Ascending aorta (tissue), 2 donors: ENCODE measurements at places on chromosomes 5 and 9. TPM values are rescaled to one million over a fixed set of nuclear protein-coding genes. Genes with fewer than 3 reads are reported as not detected.

NAA35 gene
- total RNA-seq: 3.3 TPM

GRCh38 chr5:78514427-78515330, 133.9 kb downstream of the LHFPL2 start:
- H3K4me1 ChIP-seq: peaks cover 15% of the 10 kb centered on the region
- no peak overlapping the region for H3K27ac ChIP-seq

GRCh38 chr5:61407706-61408270, 75.7 kb downstream of the ZSWIM6 start:
- no peak overlapping the region for H3K27ac ChIP-seq
- peak overlapping the region; percentile 17 for H3K4me3 ChIP-seq
- peaks cover 6% of the 10 kb centered on the region for H3K4me1 ChIP-seq
- H3K36me3 ChIP-seq: no peaks in the 10 kb centered on the region
- no peak for DNase-seq

RNF183 gene
- not detected for total RNA-seq

DMRT2 gene
- 7.2 TPM for total RNA-seq

- H3K27me3 ChIP-seq: no peaks in the 10 kb centered on the region
- H3K36me3 ChIP-seq: no peaks in the 10 kb centered on the region
- H3K27ac ChIP-seq: no peak overlapping the region
- no peaks in the 10 kb centered on the region for H3K4me1 ChIP-seq
- no peak for DNase-seq
- H3K4me3 ChIP-seq: no peak overlapping the region
These were observed 30.5 kb upstream of the DAB2IP start for GRCh38 chr9:121620777-121621449.

IFT74 gene
- total RNA-seq: 5.2 TPM

FBN2 gene
- 0.11 TPM for total RNA-seq

- H3K36me3 ChIP-seq: no peaks in the 10 kb centered on the region
- H3K27me3 ChIP-seq: no peaks in the 10 kb centered on the region
- DNase-seq: no peak
- H3K4me3 ChIP-seq: no peak overlapping the region
These were observed 320.3 kb downstream of the DMAC1 start for GRCh38 chr9:7479300-7479699.

DNA sequence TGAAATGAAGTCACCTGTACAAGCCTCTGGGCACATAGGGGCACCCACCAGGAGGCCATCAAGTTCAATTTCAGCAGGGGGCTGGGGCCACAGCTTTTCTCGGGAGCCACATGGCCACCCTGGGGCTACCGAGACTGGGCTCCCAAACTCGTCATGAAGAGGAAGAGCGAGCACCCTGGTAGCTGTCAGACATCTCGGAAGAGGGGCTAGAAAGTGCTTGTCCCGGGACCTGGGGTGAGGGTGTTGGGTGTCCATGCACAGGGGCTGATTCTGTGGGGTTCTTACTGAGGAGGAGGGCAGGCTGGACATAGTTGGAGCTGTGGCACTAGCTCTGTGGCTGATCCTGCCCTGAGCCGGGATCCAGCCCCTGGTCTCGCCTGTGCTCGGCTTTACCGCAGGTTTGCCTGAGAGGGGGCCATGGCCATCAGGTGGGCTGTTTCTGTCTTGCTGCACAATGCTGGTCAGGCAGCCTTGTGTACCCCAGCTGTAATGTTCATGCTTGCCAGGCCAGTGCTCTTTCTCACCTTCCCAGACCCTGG, 70.3 kb downstream of the PHF2 start:
- no peaks in the 10 kb centered on the region for H3K4me1 ChIP-seq
- H3K27ac ChIP-seq: no peak overlapping the region
- no peaks in the 10 kb centered on the region for H3K27me3 ChIP-seq
- H3K4me3 ChIP-seq: no peak overlapping the region
- peaks cover 60% of the 10 kb centered on the region for H3K36me3 ChIP-seq

- no peak overlapping the region for H3K27ac ChIP-seq
- H3K4me1 ChIP-seq: no peaks in the 10 kb centered on the region
- no peaks in the 10 kb centered on the region for H3K36me3 ChIP-seq
- H3K4me3 ChIP-seq: no peak overlapping the region
These were observed 24.4 kb upstream of the HMCN2 start for GRCh38 chr9:130241198-130241535.

DNA sequence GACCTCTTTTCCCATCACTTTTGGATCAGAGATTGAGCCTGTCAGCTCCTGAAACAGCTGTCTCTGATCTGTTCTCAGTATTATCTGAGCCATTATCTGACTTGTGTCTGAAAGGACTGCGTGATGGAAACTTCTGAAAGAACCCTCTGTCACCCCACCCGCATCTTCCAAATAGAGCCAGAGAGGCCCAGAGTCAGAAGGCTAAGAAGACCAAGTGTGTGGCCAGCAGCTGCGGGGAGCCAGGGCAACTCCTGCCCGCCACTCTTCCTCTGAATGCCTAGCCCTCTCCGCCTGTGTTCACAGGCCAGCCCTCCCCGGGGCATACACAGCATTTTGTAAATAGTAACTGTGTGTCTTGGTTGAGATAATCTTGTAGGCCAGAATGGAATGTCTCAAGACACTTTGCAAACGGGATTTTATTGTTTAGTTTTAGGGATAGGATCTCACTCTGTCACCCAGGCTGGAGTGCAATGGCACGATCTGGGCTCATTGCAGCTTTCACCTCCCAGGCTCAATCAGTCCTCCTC, 92.7 kb downstream of the AOPEP start:
- H3K4me1 ChIP-seq: peaks cover 30% of the 10 kb centered on the region
- H3K36me3 ChIP-seq: no peaks in the 10 kb centered on the region
- H3K4me3 ChIP-seq: no peak overlapping the region
- no peak for DNase-seq
- no peaks in the 10 kb centered on the region for H3K27me3 ChIP-seq

TRIM7 gene
- total RNA-seq: 6.1 TPM

DNA sequence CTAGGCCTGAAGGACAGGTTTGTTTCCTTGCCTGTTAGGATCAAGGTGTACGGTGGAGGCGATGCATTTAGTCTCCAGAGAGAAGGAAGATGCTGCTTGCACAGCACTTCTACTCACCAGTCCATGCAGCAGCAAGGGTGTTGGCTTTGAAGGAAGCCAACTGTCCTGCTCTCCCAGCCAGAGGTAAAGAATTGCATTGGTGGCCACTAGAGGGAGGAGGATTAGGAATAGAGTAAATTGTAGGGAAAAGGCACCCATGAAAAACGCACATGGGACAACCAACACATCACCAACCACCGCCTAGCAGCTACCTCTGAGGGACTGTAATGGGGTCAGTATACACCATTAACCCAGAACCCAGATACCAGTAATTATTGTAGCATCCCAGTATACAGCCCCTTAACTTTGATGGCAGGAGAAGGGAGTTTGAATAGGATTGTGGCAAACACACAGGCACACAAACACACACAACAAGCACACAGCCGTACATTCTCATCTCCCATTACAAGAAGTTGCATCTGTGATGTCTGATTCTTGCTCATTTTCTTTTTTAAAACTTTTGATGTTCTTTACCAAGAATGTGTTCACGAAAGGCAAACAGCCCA, 267.7 kb downstream of the ADAMTS6 start:
- H3K4me3 ChIP-seq: no peak overlapping the region
- no peaks in the 10 kb centered on the region for H3K4me1 ChIP-seq
- no peak overlapping the region for H3K27ac ChIP-seq
- H3K36me3 ChIP-seq: no peaks in the 10 kb centered on the region
- no peaks in the 10 kb centered on the region for H3K27me3 ChIP-seq

GRCh38 chr5:61824396-61824795, 481.6 kb upstream of the KIF2A start:
- no peaks in the 10 kb centered on the region for H3K27me3 ChIP-seq
- H3K27ac ChIP-seq: no peak overlapping the region
- no peaks in the 10 kb centered on the region for H3K36me3 ChIP-seq
- no peaks in the 10 kb centered on the region for H3K4me1 ChIP-seq

DNA sequence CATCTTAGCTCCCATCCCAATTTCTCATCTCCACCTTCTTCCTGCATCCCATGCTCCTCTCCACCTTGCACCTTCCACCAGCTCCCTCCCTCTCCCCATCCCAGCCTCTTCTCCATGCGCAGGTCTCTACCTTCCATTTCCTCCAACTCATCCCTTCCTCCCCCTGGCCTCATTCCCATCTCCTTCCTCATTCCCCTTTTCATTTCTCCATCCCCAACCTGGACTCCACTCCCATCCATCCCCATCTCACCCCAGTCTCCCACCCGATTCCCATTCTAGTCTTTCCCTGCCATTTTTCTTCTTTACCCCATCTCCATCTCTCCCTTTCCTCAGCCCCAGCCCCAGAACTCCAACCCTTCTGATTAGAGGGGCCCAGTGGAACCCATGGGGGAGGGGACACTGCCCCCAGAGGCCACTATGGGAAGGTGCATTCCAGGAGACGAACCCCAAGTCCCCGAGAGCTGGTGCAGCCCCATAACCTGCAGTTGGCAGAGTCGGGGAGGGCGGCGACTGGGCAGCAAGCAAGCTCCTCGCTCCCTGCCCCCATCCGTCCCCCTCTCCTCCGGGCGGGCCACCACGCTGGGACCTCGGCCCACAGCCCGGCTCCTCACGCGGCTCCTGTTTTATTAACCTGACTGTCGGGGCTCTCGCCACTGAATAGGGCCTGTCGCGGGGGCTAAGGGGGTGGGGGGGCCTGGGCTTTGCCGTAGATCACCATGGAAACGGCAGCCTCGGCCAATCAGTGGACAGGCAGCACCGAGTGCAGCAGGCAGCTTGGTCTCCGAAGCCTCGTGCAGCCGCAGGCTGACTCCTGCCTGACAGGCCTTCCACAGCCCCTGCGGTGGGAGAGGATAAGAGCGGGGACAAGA, 66.7 kb downstream of the PCDH1 start:
- DNase-seq: no peak
- H3K36me3 ChIP-seq: no peaks in the 10 kb centered on the region
- no peak overlapping the region for H3K27ac ChIP-seq
- no peaks in the 10 kb centered on the region for H3K4me1 ChIP-seq
- peak overlapping the region; percentile 33 for H3K4me3 ChIP-seq

DNA sequence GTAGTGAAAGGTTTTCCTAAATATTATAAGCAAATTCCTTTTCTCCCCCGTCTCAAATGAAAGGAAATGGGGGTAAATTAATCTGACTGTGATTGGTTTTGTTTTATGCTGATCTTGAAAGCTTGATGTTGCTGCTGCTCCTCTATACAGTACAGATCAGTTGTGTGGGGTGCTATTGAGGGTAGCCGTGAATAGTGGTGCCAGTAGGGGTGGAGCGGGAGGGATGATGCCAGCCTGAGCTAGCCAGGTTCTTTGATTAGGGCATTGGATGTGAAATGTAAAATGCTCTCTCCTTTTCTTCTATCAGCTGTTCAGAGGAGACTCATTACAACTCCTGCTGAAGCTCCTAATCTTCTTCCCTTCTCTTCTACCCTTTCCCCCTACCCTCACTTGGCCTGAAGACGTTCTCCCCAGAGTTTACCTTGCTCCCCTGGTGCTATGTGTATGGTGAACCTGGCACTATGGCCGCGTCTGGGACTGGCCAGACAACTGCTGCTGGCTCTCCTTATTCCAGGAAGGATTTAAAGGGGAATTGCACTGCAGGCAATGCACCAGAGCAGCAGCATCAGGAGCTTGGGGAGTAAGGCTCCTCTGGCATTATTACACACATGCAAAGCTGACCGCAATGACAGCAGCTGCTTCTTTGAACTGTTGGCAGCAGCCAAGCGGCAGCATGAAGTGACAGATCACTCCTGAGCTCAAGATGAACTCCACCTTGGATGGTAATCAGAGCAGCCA, 566 bp downstream of the GPR21 start:
- DNase-seq: no peak
- peak overlapping the region; percentile 82 for H3K27ac ChIP-seq
- H3K4me3 ChIP-seq: peak overlapping the region; percentile 56
- no peaks in the 10 kb centered on the region for H3K36me3 ChIP-seq
- H3K4me1 ChIP-seq: peaks cover 37% of the 10 kb centered on the region
- H3K27me3 ChIP-seq: no peaks in the 10 kb centered on the region

- H3K27ac ChIP-seq: peak overlapping the region; percentile 57
- H3K27me3 ChIP-seq: no peaks in the 10 kb centered on the region
- no peak for DNase-seq
These were observed 817.8 kb downstream of the MTRR start for GRCh38 chr5:8686707-8687106.

- peak overlapping the region; percentile 17 for H3K27ac ChIP-seq
- H3K27me3 ChIP-seq: no peaks in the 10 kb centered on the region
- peaks cover 2% of the 10 kb centered on the region for H3K4me1 ChIP-seq
- no peak for DNase-seq
- H3K4me3 ChIP-seq: peak overlapping the region; percentile 86
These were observed 3.1 kb downstream of the PJA2 start for GRCh38 chr5:109406719-109407118.

DNA sequence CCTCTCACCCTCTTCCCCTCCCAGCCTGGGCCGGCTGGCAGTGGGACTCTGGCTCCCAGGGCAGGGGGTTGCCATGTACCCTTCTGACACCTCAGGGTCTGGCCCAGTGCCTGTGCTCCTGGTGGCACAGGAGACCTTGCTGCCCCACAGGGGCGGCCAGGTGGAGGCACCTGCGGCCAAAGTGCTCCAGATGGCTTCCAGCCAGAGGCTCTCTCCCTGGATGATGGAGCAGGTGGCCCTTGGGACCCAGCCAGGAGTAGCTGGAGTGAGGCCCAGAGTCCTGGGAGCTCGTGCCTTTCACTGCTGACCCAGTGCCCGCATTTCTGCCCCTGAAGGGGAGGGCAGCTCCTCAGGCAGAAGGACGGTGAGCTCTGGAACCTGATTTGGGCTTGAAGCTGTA, 87.3 kb downstream of the NTNG2 start:
- no peaks in the 10 kb centered on the region for H3K36me3 ChIP-seq
- DNase-seq: no peak
- no peak overlapping the region for H3K4me3 ChIP-seq

MYO10 gene
- 20.0 TPM for total RNA-seq

GRCh38 chr9:36911037-36911436, 123.0 kb downstream of the PAX5 start:
- H3K4me3 ChIP-seq: no peak overlapping the region
- no peaks in the 10 kb centered on the region for H3K4me1 ChIP-seq
- no peak overlapping the region for H3K27ac ChIP-seq
- no peaks in the 10 kb centered on the region for H3K36me3 ChIP-seq
- H3K27me3 ChIP-seq: no peaks in the 10 kb centered on the region

HNRNPAB gene
- total RNA-seq: 99.2 TPM
